ENCODE measurements at places on chromosomes 3 and 15.
A peak's percentile ranks its signal among the peaks of the same experiment; 100 is the strongest.

DNA sequence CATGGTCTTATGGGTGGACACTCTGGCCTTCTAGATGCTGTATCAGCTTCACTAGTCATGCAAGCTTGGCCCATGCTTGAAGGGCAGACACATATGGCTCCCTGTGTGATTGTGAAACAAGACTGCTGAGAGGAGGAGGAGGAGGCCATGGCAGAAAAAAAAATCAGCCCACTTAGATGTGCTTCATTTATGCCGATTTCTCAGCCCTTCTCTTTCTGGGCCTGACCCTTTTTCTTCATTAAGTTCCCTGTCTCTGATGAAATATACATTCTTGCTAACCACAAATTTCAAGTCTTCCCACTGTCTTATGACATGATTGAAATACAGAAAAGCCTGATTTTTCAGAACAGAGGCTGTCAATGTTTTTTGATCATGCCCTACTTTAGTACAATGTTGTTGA lies 213.0 kb upstream of the FEZF2 start:
- H3K4me3 ChIP-seq: no peak overlapping the region
- H3K27ac ChIP-seq: peak overlapping the region; percentile 95
- no peaks in the 10 kb centered on the region for H3K36me3 ChIP-seq
- DNase-seq: no peak
- H3K27me3 ChIP-seq: no peaks in the 10 kb centered on the region

- H3K4me1 ChIP-seq: no peaks in the 10 kb centered on the region
- DNase-seq: no peak
- no peaks in the 10 kb centered on the region for H3K36me3 ChIP-seq
- no peaks in the 10 kb centered on the region for H3K27me3 ChIP-seq
- H3K27ac ChIP-seq: no peak overlapping the region
Measured at GRCh38 chr3:95029644-95030043, 966.8 kb downstream of the NSUN3 start.

- H3K36me3 ChIP-seq: peaks cover 92% of the 10 kb centered on the region
- peak; percentile 42 for DNase-seq
- no peaks in the 10 kb centered on the region for H3K27me3 ChIP-seq
- peak overlapping the region; percentile 99 for H3K27ac ChIP-seq
Measured at GRCh38 chr3:134368751-134369105, 5.5 kb downstream of the AMOTL2 start.

DNA sequence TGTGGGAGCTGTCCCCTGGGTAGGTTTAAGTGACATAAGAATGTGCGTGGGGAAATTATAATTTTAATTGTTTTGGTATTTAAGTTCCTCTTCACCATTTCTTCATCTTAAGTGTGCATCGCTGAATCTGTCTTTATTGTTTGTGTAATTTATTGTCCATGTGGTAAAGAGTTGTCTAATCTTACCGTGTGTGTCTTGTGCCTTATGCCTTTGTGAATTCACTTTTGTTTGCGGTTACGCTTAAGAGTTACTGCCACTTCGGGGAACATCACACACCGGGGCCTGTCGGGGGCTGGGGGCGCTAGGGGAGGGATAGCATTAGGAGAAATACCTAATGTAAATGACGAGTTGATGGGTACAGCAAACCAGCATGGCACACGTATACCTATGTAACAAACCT lies 767 bp downstream of the WDR48 start:
- peak; percentile 9 for DNase-seq
- no peaks in the 10 kb centered on the region for H3K36me3 ChIP-seq
- peaks cover 21% of the 10 kb centered on the region for H3K4me1 ChIP-seq
- peak overlapping the region; percentile 84 for H3K4me3 ChIP-seq
- no peaks in the 10 kb centered on the region for H3K27me3 ChIP-seq

GRCh38 chr3:64388886-64389285 lies 163.6 kb upstream of the PRICKLE2 start:
- H3K4me3 ChIP-seq: no peak overlapping the region
- H3K27me3 ChIP-seq: no peaks in the 10 kb centered on the region
- no peaks in the 10 kb centered on the region for H3K36me3 ChIP-seq
- DNase-seq: no peak
- H3K27ac ChIP-seq: no peak overlapping the region

DNA sequence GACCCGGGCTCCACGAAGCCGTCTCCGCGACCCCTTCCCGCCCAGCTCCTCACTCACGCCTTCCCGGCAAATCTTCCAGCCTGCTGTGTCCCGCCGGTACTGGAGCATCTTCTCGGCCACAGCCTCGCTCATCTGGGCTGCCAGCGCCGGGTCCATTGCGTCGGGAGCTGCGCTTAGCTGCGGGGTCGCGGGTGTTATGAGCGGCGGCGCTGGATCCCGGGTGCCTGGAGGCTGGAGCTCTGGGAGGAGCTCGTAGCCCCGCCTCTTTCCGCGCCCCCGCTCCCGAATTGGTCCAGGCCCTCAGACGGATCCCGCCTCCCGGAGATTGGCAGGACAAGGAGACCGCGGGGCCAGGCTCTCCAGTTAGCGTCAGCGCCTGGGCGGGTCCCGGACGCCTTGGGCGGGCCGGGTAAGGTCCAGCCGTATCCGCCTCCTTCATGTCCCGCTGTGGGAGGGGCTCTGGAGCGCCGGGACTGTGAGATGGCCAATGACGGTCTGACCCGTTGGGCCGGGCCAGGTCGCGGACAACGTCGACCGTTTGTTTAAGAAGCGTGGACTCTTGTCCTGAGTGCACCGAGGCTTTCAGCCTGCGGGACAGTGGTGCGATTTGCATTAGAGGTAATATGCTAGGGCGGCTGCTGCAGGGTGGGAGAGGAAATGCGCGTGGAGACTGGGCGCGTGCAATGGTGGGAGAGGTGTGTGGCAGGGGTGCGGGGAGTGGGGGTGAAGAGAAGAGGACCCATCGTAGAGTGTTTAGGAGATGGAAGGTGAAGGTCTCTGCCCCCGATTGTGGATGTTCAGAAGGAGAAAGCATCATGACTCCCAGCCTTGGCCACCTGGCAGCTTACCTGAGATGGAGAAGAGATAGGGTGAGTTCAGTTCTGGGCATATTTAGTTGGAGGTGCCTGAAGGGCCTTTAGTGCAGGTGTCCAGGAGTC lies at the start of gene STARD5:
Gene STARD5 (minus strand): TSS at position 198 of the 938 bp plus-strand sequence. CDS start 42 bp downstream, at position 156.
- peak within 1 kb of the TSS; percentile 87 for H3K4me3 ChIP-seq
- H3K4me1 ChIP-seq: peaks cover 39% of the 10 kb centered on the region
- H3K27ac ChIP-seq: peak within 1 kb of the TSS; percentile 72
- DNase-seq: peak; percentile 98
- H3K27me3 ChIP-seq: no peaks in the 10 kb centered on the region
- H3K36me3 ChIP-seq: peaks cover 26% of the 10 kb centered on the region

GRCh38 chr3:183300996-183301562 lies 48.0 kb downstream of the B3GNT5 start:
- no peak overlapping the region for H3K4me3 ChIP-seq
- no peaks in the 10 kb centered on the region for H3K36me3 ChIP-seq
- H3K27me3 ChIP-seq: no peaks in the 10 kb centered on the region
- no peak overlapping the region for H3K27ac ChIP-seq
- no peak for DNase-seq
- H3K4me1 ChIP-seq: peaks cover 11% of the 10 kb centered on the region

GRCh38 chr3:5212628-5213573 lies 25.4 kb downstream of the EDEM1 start:
- no peak overlapping the region for H3K27ac ChIP-seq
- peaks cover 2% of the 10 kb centered on the region for H3K4me1 ChIP-seq
- no peaks in the 10 kb centered on the region for H3K27me3 ChIP-seq

DNA sequence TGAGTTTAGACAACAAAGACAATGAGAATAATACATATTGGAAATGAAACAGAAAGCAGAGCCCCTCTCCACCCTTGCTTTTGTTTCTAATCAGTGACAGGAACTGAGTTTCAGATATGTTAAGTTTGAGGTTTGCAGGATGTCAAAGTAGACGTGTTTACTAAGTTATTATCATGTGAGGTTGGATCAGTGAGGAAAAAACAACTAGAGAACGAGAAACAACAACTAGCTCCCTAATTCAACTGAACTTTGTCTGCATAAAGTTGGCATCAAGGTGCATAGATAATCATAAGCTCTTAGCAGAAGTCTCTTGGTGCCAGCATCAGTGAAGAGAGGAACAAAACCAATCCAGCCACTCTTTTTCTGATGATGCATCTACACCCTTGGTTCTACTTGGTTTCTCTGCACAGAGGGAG lies 491.1 kb upstream of the NR2F2 start:
- H3K27ac ChIP-seq: peak overlapping the region; percentile 24
- peaks cover 15% of the 10 kb centered on the region for H3K4me1 ChIP-seq
- H3K36me3 ChIP-seq: no peaks in the 10 kb centered on the region
- no peak overlapping the region for H3K4me3 ChIP-seq
- H3K27me3 ChIP-seq: no peaks in the 10 kb centered on the region

- H3K4me1 ChIP-seq: no peaks in the 10 kb centered on the region
- no peak overlapping the region for H3K27ac ChIP-seq
- DNase-seq: no peak
- no peak overlapping the region for H3K4me3 ChIP-seq
Measured at GRCh38 chr15:96561593-96561992, 231.1 kb downstream of the NR2F2 start.

GRCh38 chr15:31349233-31350141 lies 22.9 kb downstream of the KLF13 start:
- DNase-seq: no peak
- no peaks in the 10 kb centered on the region for H3K27me3 ChIP-seq
- H3K36me3 ChIP-seq: peaks cover under 1% of the 10 kb centered on the region
- H3K27ac ChIP-seq: no peak overlapping the region
- H3K4me3 ChIP-seq: no peak overlapping the region
- H3K4me1 ChIP-seq: peaks cover 23% of the 10 kb centered on the region

DNA sequence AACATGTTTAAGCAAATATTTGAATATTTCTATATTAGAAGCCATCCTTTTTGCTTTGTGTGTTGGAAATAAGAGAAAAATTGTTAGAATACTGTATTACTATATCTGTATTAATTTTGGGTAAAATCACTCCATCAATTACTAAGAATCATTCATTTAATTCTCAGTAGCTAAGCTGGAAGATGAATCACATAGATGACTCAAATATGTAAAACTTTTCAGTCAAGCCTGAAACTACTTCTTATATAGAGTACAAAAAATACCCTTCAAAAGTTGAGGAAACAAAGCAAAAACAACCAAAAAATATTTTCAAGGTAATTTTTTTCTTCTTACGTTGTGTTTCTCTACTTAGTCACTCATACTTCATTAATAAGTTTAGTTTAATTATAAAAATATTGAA lies 205.7 kb upstream of the ROBO1 start:
- H3K4me3 ChIP-seq: no peak overlapping the region
- no peaks in the 10 kb centered on the region for H3K4me1 ChIP-seq
- no peak overlapping the region for H3K27ac ChIP-seq
- no peaks in the 10 kb centered on the region for H3K36me3 ChIP-seq
- no peaks in the 10 kb centered on the region for H3K27me3 ChIP-seq
